Anterior cingulate cortex (tissue), 58 donors: ENCODE measurements at places on chromosomes 1 and 21.

- no peak for DNase-seq
These were observed 39.7 kb downstream of the FAF1 start for GRCh38 chr1:50920409-50920808.

GRCh38 chr21:44957047-44957831 lies 17.4 kb downstream of the SLX9 start:
- DNase-seq, result no peak

DNA sequence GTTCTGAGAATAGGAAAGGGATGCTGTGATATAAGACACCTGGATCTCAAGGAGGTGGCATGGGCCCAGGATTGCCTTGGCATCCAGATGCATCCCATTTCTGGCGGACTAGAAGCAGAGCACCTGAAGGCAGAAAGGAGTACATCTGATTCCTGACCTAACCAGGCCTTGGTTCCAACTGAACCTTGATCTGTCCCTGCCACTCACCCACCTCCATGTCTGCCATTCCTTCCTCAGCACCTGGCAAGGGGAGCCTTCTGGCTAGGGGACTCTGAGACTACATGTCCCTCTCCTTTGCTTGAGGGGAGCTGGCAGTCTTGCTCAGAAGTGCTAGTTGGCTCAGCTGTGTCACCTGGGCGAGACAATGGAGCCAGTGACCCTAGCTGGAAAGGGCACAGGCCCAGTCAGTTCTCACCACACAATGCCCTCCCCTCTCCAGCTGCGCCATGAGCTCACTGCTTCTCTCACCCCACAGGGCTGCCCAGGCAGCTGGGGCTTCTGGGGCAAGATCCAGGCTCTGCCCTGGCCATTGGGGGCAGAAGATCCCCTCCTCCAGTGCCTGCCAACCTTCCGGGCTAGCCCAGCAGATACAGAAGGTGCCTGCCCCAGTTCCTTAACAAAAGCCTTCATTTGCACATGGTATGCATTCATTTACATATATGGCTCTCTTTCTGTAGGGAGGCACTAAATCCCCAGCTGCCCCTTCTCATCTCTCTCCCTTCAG lies 2.9 kb downstream of the IGSF8 start:
- peak; percentile 41 for DNase-seq

GRCh38 chr21:38751379-38752050 lies 54.2 kb upstream of the ETS2 start:
- DNase-seq, result no peak

DNA sequence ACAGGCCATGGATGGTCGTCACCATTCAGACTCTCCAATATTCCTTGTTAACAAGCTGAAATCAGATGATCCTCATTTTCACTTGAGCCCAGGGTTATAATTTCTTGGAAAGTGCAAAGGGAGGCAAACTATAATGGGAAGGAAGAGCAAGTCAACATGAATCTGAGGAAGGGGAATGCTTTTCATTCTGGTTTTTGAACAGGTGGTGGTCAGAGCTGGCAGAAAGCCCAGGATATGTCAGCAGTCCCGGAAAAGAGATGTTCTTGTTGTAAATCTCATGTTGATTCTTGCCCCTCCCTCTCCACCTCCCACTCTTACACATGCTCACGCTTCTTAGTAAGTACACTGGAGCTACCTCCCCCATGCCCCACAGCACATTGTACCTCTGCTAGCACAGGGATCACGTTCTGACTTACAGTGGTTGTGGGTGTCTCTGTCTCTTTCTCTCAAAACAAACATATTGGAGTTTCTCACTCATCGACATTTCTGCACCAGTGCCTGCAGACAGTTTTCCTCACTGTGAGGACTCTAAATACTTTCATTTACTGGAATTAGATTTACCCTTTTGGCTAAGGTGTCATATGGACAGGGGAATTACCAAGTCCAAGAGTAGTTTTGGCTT lies 77.6 kb downstream of the XCL2 start:
- DNase-seq, result no peak

DNA sequence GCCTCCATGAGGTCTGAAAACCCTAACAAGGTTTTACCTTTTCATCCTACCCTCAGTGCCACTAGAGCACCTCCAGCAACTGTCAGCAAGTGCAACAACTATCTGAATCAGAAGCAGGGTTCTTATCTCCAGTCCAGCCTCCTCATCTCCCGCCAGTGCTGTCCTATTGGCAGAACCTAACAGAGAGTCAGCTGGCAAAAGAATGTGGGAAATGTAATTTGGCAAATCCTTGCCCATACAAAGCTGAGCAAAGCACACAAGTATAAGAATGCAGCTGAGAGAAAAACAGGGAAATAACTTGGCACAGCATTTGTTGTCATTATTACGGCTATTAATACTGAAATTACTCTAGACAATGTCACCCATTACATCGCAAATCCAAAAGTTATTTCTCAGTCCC lies 124.2 kb downstream of the ATP6V1G3 start:
- DNase-seq, result no peak

DNA sequence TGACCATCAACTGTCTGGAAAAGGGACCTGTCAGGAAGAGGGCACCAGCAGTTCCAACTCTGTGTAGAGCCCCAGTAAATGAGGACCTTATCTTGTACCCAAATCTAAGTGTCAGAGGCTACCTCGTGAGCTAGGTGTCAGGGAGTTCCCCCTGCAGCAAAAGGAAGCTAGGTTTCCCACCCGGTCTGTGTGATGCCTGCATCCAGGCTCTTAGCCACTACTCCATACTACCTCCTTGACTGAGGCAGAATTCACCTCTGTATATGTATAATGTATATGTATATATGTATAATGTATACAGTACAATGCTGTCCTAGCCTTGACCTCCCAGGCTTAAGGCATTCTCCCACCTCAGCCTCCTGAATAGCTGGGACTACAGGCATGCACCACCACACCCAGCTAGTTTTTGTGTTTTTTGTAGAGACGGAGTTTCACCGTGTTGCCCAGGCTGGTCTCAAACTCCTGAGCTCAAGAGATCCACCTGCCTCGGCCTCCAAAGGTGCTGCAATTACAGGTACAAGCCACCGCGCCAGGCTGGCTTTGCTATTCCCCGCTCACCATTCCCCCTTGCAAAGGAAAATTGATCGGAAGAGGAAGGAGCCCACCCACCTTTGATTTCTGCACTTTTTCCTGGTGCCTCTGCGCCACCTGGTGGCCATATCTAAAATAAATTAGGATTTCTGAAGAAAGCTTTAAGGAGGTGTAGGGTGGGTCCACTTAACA lies 15.7 kb upstream of the LUZP1 start:
- peak; percentile 3 for DNase-seq

DNA sequence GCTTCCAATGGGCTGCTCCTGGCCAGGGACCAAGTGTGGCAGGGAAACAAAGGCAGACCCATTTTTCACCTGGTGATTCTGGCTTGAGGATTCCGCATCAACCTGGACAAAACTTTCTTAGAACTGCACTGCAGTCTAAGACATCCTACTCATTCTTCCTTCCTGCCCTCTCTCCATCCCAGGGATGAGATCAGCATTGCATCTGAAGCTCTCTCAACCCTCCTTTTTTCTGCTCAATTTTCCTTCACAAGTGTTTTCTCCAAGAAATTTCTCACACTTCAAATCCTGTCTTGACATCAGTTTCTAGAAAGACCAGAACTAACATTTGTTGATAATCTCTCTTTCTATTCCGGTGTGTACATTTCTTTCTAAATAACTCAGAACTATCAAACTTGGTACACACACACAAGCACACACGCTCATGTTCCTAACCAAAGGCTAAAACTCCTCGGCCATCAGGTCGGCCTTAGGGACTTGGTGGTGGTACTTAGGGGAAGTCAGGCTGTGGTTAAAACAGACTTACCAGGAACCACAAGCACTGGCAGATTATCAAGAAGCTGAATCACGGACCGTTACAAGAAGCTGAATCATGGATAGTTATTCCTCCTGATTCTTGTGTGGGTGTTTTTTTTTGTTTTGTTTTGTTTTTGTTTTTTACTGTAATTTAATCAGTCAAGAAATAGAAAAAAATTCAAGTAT lies 21.0 kb upstream of the CXADR start:
- no peak for DNase-seq

DNA sequence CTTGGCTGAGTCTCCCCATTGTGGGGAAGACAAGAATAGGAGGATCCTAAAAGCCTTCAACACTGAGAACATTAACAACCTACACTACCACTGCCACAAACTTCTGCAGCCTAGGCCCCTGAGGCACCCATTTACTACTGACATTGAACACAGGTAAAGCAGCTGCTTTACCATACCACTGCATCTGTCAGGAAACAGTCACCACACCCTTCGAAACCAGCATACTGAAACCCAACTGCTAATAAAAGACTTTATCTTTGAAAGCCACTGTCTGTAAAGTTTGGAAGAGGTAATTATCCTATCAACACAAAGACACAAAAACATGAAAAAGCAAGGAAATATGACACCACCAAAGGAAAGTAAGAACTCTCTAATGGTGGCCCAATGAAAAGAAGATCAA lies 7.4 kb downstream of the IFNAR1 start:
- DNase-seq, result no peak

DNA sequence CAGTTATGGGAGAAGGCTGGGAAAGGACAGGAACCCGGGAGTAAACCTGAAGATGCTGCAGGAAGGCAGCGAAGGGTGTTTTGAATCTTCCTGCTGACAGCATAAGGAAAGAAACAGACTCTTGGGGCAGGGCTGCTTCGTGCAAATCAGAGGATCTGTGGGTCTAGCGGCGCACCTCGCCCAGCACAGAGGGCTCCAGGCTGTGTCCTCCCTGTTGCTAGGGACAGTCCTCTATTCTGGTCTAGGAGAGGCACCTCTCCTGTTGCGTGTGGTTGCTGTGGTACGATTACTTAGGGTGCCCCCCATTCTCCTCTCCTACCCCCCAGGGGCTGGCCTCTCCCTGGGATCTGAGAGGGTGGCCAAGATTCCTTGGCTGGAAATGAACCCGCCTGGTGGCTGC lies 11.4 kb downstream of the C2CD2 start:
- DNase-seq, result no peak

- no peak for DNase-seq
These were observed 236.6 kb downstream of the NPHP4 start for GRCh38 chr1:5755552-5756125.

- peak; percentile 57 for DNase-seq
These were observed 1.5 kb upstream of the BATF3 start for GRCh38 chr1:212700892-212701819.

DNA sequence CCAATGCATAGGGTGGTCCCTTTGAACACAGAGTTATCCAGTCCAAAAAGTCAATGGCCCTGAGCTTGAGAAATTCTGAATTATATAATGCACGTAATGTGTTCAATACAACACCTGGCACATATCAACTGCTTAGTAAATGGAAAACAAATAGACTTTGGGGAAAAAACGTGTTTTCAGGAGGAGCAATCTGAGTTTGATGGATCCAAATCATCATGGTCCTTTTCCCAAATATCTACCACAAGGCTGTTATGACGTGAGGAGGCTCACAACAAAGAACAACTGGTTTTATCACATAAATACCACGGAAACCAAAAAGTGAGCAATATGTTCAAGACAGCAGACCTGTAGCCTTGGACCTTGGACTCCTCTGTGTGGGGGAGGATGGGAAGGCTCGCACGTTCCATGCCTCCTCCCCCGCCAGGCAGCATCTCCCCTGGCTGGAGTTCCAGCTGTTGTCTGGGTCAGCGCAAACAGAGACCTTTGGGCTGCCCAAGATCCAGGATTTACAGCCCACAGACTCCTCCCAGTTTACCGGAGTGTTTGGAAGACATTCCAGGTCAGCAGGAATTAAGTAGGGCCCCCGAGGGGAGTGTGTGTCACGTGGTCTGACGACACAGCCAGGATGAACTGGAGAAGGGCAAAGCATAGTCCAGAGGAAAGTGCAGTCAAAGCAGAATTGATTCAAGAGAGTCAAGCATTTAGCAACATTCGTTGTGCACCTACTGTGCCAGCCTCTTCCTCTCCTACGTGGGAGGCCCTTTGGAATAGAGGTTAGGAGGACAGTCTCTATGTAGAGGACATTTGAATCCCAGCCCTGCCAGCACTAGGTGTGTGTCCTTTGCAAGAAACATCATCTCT lies 32.2 kb upstream of the MED18 start:
- DNase-seq, result no peak

- DNase-seq, result no peak
These were observed 26.1 kb downstream of the FABP3 start for GRCh38 chr1:31346785-31347184.

DNA sequence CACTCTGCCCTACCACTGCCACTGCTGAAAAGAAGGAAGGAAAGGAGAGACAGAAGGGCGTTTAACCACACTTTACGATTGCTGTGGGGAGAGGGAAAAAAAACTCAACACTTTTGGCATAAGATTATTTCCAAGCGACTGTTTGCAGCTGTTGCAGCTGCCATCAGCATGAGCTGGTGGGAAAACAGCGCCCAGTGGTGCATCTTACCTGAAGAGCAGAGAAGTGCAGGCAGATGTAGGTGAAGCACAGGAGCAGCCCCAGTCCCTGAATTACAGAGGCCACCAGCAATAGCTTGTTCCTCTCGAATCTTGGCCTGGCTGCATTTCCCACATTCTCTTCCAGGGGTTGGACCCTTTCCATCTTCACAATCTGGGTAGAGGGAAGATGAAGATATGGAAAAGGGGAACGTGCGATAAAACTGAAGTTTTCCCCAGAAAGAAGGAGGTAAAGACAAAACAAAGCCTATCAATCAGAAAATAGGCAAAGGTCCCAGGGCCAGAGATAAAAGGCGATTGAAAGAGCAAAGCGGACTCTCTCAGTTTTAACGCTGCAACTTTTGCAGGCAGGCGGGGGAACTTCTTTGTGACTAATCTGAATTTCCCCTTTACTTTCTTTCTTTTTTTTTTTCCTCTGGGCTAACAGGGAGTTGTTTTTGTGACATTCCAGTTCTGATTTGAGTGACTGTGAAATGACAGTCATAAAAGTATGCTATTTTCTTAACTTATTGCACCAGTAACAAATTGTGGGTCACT lies at the start of gene TNFSF4:
TNFSF4 (minus strand) TSS at position 516 of the 753 bp plus-strand sequence; CDS start at position 361, 155 bp downstream.
- no peak for DNase-seq

DNA sequence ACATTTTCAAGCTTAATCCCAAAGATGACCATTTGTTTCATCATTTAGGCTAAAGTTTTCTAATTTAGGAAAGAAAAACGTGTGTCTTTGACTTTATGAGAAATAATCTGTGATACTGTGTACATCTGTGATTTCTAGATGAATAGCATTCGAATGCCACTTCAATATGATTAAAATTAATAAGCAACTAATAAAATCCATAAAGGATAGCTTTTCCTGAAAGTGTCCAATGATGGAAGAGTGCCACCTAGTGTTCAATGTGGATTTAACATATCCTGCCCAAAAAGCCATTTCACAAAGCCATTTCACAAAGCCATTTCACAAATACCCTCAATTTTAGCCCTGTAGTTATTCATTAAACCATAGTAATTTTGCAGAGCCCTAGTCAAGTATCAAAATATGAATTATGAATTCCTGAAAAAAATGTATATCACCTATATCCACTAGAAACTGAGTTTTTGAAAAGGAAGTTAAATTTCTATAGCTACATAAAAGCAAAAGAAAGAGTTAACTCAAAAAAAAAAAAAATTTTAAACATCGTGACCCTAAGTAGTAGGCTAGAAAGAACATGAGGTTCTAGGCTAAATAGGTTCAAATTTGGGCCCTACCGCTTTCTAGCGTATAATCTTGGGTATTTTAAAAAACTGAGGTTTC lies 19.1 kb downstream of the NME7 start:
- no peak for DNase-seq

- no peak for DNase-seq
These were observed 12.1 kb upstream of the ADAMTSL4 start for GRCh38 chr1:150536836-150537731.

GRCh38 chr1:156497743-156498431 lies 2.7 kb downstream of the MEF2D start:
- no peak for DNase-seq

GRCh38 chr1:37726751-37727585 lies 34.7 kb downstream of the CDCA8 start:
- no peak for DNase-seq
